IMR-90 (cell line): ENCODE measurements at places on chromosomes 13 and 19.

GRCh38 chr19:873561-874041, 14.1 kb downstream of the CFD start:
- DNase-seq: no peak

DNA sequence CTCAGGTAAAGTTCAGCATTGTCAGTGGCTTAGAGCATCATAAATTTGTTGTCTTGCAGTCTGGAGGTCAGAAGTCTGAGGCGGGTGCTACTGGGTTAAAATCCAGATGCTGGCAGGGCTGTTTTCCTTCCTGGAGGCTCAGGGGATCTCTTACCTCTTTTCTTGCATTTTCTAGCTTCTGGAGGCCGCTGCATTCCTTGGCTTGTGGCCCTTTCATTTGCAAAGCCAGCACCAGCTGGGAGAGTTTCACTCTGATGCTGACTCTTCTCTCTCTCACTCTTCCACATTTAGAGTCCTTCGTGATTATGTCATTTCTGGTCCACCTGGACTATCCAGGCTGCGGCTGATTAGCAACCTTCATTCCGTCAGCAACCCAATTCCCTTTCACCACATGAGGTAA, 38.1 kb upstream of the SLC10A2 start:
- DNase-seq: no peak

GRCh38 chr19:10836479-10837330, 693 bp upstream of the TMED1 start:
- DNase-seq: no peak

DNA sequence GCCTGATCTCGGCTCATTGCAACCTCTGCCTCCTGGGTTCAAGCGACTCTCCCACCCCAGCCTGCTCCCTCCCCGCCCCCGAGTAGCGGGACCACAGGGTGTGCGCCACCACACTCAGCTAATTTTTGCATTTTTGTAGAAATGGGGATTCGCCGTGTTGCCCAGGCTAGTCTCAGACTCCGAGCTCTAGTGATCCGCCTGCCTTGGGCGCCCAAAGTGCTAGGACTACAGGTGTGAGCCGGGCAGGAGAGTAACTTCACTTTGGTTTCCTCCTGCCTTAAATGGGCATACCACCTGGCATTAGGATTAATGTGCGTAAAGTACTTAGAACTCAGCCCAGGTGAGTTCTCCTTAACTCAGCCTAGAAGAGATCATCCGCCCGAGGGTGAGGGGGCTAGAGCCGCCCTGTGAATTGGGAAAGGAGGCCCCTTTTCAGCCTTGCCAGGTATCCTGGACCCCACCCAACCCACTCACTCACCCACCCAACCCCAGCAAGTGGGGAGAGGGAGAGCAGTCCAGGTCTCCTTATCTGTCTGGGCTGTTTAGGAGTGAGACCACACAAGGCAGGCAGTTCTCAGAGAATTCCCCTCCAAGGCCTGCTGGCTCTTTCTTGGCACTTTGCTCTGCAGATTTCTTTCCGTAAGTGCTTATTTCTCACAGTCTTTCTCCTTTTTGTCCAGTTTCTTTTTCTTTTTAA, 1.2 kb upstream of the ZFP36 start:
- no peak for DNase-seq

GRCh38 chr13:40631605-40632004, 34.8 kb downstream of the FOXO1 start:
- no peak for DNase-seq

GRCh38 chr19:41265395-41266153, 1.4 kb downstream of the HNRNPUL1 start:
- peak; percentile 37 for DNase-seq
